ENCODE measurements at places on chromosomes 1 and 21. TPM values are rescaled to one million over a fixed set of nuclear protein-coding genes. Genes with fewer than 3 reads are reported as not detected.

GRCh38 chr1:178931858-178932551, 61.1 kb upstream of the ANGPTL1 start:
- DNase-seq: no peak

- DNase-seq: no peak
These were observed 24.3 kb downstream of the CYP4B1 start for GRCh38 chr1:46823151-46823550.

DNA sequence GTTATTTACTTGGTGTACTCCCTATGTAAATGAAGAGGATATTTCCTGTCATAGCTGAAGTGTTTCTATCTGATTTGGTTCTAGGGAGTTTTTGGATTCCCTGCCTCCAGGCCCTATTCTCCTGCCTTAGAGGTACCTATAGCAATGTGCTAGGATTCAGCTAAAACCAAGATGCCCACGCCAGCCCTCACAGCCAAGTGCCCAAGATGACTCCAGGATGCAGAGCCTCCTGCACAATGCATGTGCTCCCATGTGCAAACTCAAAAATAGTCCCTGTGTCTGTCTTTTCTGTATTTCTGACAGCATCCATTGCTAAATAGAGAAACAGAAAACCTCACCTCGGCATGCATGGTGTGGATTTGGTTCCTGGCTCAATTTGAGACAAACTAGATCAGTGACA, 887 bp upstream of the TARBP1 start:
- DNase-seq: no peak

DNA sequence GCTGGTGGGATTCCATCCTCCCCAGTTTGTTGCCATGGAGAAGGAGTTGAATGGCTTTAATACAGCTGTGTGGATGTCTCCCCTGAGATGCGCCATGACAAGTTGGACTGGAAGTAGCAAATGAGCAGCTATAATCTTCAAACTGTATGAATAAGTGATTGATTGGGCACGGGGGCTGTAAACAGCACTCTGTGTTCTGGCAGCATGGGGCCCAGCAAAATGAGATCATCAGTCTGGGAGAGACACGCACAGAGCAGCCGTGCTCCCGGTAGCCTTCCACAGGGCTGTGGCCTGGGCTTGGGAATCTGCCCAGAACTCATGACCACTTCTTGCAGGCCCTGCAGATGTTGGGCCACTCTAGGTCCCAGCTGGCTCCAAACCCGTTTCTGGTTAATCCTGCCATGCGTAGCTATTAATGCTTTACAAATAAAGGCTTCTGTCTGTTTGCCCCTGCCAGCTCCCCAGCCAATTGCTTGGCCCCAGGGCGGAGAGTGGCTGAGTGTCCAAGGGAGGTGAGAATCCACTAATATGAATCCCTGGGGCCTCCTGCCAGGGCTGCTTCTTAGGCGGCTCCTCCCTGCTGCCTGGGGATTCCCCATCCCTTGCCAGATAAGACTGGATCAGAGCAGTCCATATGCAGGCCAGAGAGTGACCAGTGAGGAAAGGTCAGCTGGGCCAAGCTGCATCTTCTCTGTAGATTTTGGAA, 642.9 kb downstream of the AJAP1 start:
- no peak for DNase-seq

KIF14 gene
- 0.23 TPM for total RNA-seq

- no peak for DNase-seq
These were observed 3.9 kb downstream of the C1orf198 start for GRCh38 chr1:230864441-230864840.

SLC44A5 gene
- total RNA-seq: 0.55 TPM

DNA sequence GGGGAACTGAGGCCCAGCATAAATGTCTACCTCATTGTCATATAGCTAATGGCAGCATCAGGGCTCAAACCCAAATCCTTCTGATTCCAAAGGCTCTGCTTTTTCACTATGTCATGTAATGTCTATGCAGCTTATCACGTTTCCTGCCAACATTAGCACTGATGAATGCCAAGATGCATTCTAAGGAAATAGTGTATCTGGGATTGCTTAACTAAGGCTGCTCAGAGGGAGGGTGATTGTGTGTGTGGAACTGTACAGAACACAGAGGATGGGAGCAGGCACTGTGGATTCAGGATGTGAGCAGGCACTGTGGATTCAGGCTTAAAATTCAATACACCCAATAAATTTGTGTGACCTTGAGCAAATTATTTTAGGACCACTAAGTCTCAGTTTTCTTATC, 456.4 kb upstream of the DEPDC1 start:
- DNase-seq: no peak

LCE1F gene
- total RNA-seq: not detected
